A172 (cell line): ENCODE measurements at places on chromosomes 5 and 9. TPM values are rescaled to one million over a fixed set of nuclear protein-coding genes. Genes with fewer than 3 reads are reported as not detected.

DNA sequence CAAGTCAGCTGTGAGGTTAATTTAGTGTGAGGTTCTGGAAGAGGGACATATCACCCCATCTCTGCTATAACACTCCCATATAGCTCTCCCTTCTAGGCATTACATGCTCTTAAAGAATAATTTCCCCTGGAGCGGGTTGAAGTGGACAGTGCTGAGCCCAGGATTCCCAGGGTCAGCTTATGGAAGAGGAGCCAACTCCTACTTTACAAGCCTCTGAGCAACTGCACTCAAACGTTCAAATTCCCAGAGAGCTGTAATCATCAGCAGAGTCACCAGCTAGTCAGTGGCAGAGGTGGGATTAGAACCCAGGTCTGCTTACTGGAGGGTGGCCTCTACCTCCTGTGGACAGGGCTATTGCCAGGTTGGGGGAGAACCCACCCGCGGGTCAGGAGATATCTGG, 1.4 kb downstream of the NEURL1B start:
- no peak for DNase-seq

GRCh38 chr5:123033157-123033671, 3.3 kb downstream of the PPIC start:
- DNase-seq: no peak

DNA sequence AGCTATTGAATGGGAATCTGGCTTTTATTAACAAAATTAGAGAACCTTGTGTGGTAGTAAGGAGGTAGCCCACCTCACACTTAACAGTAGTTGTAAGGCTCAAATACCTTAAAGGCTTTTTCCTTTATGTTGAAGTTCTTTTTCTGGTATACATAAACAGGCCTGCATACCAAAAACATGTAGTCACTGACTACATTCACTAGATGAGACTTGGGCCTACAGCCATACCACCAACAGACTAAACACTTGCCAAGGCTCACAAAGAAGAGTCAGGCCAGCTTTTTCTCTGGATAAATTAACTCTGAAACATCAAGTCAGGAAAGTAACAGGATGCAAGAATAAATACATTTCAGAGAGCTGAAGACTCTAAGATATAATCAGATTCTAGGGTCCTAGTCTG, 78.6 kb upstream of the MPDZ start:
- no peak for DNase-seq

DNA sequence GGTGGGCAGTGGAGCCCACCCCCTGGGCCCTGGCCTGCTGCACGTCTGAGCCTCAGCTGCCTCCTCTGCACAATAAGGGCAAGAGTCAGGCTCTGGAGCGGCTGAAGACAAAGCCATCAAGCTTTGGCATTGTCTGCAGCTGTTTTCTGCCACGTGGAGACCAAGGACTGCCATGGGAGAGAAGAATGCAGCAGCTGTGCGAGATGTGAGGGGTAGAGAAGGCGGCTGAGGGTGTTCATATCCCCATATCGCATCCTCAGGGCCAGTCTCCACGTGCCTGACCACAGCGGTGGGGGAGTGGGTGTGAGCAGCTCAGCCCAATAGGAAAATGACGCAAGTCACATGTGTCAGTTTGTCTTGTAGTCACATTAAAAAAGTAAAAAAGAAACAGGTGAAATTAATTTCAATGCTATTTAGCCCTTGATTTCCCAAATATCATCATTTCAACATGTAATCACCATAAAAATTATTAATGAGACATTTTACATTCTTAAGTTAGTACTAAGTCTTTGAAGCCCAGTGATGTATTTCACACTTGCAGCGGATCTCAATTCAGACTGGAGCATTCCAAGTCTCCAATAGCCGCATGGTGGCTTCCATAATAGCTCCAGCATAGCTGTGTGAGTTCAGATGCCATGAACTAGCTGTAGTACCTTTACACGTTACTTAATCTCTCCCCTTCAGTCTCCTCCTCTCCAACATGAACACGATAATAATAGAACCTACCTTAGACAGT, 6.6 kb downstream of the C1QTNF2 start:
- no peak for DNase-seq

The SELENOP gene
- total RNA-seq: 5.3 and 10.7 TPM in 2 replicates

The THBS4 gene
- total RNA-seq: 0.05 and 1.2 TPM in 2 replicates

The INSL6 gene
- not detected in 2 replicates for total RNA-seq
